Uterus (tissue), 4 donors: ENCODE measurements at places on chromosomes 4 and X. TPM values are rescaled to one million over a fixed set of nuclear protein-coding genes. Genes with fewer than 3 reads are reported as not detected.

The CLTRN gene
- total RNA-seq: 0.90 TPM

The MAN2B2 gene
- 30.8 TPM for total RNA-seq

The SUPT20HL2 gene
- not detected for total RNA-seq

The L1CAM gene
- total RNA-seq: 0.26 TPM

The UGT2B7 gene
- total RNA-seq: 0.58 TPM

The SHOX gene
- total RNA-seq: not detected

The AKAP4 gene
- total RNA-seq: not detected

The GAB1 gene
- 50.4 TPM for total RNA-seq

The SLIT2 gene
- 70.3 TPM for total RNA-seq

The CCKAR gene
- total RNA-seq: not detected

The ARL9 gene
- 1.7 TPM for total RNA-seq

The SLAIN2 gene
- 91.9 TPM for total RNA-seq

The RIPPLY1 gene
- not detected for total RNA-seq

The TMSB15A gene
- 4.7 TPM for total RNA-seq

The BEX2 gene
- total RNA-seq: not detected

The C4orf50 gene
- total RNA-seq: not detected

The CXCL11 gene
- not detected for total RNA-seq

The TMEM156 gene
- total RNA-seq: not detected
